BJ (cell line): ENCODE measurements at places on chromosomes 6 and 20.

GRCh38 chr20:18005170-18005989 lies 36.6 kb downstream of the MGME1 start:
- no peak for DNase-seq

DNA sequence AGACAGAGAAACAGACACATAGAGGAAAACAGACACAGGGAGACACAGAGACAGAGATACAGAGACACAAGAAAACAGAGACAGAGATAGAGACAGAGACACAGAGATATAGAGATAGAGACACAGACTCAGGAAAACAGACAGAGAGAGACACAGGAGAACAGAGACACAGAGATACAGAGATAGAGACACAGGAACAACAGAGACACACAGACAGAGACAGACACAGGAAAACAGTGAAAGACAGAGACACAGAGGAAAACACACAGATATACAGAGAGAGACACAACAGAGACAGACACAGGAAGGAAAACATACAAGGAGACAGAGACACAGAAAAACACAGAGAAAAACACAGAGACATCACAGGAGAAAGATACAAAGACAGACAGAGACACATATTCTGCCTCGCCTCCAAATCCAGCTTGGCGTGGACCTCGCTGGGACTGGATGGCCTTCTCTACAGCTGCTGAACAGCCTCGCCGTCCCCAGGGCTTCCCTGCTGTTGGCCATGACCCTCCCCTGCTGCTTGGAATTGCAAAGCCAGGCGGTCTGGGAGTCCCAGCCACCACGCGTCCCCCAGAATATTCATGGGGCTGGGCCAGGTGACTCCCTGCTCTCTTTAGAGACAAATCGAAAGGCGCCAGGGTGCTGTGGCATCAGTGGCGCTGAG lies 36.8 kb downstream of the NTSR1 start:
- DNase-seq, result no peak

DNA sequence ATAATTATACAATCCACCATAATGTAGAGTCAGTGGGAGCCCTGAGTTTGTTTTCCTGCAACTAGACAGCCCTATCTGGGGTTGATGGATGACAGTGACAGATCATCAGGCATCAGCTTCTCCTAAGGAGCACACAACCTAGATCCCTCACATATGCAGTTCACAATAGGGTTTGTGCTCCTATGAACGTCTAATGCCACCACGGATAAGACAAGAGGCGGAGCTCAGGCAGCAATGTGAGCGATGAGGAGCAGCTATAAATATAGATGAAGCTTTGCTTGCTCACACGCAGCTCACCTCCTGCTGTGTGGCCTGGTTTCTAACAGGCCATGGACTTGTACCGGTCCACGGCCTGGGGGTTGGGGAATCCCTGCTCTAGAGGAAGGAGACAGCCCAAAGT lies 25.9 kb downstream of the EDEM2 start:
- no peak for DNase-seq

DNA sequence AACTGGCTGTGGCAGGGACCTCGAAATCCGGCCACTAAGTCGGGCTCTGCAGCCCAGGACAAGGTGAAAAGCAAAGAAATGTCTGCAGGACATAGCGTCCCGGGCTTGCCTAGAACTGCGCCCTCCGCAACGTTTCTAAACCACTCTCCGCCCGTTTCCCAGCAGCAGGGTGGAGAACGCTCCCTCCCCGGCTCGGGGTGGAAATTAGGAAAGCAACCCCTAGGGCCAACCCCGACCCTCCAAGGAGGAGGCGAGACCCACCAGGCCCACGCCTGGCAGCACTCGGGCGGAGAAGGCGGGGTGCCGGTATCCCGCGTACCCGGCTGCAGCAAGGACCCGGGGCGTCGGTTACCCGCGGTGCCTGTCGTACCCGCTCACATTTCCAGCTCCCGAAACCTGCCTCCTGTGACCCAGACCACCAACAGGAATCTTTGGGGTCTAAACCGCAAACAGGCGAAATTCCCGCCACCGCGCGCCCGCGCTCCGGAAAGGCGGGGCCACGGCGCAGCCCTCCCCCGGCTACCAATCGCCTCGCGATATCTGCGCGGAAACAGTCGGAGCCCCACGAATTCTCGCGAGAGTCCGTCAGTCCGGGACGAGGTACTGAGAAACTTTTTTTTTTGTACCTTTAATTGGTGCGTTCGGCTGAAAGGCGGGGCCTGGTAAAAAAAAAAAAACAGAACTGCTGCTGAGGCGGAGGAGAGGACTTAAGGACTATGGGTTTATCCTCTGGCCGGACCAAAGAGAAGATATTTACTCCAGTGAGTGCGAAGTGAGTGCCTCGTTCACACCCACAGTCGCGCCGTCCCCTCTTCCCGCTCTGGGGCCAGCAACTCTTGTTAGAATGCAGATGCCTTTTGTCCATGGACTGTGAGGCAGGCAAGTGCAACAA lies at the start of gene MMS22L:
Gene MMS22L (minus strand): TSS at position 491 of the 892 bp plus-strand sequence. CDS start 739 bp downstream, outside the sequence.
- peak; percentile 61 for DNase-seq

DNA sequence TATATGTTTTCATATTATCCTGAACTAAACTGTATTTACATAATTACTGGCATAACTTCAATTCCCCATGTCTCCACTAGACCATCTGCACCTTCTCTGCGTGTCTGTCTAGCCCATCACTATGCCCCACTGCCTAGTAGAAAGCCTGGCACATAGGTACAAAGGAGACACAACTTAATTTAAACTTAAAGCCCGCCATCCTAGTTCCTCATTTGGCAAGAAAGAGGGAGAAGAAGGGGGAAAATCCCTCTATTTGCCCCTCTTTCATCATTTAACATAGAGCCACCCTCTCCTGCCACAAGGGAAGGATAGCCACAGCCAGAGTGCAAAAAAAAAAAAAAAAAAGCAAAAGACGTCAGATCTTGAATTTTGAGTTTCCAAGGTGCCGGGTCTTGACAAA lies 1.8 kb downstream of the PKIG start:
- no peak for DNase-seq

GRCh38 chr6:37103169-37104039 lies 66.5 kb upstream of the PIM1 start:
- DNase-seq, result no peak

DNA sequence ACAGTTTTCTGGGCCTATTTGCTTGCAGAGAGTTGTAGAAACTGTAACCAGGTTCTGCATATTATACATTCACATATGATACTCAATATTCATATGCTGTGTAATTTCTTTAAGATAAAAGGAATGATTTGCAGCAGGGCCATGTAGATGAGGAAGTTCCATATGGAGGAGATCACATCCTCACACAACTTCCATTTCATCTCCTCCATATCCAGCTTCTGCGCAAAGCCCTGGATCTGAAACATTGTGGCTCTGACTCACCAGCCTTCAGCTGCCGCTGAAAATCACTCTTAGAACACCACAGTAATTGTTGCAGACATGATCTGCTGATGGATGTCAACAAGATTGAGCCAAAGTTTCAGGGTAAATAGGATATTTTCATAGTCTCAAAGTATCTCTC lies 57.7 kb downstream of the PXDC1 start:
- DNase-seq, result no peak
